Activated CD4-positive, alpha-beta memory T cell treated with anti-CD3 and anti-CD28 coated beads, Interleukin-2, amount 10 ng/mL, durations not matched to agents 7 days and 5 days (primary cell): ENCODE measurements at places on chromosomes 11 and 22. TPM values are rescaled to one million over a fixed set of nuclear protein-coding genes. Genes with fewer than 3 reads are reported as not detected.

BTG4 gene
- not detected for total RNA-seq

MPZL2 gene
- 5.3 TPM for total RNA-seq

TRAF6 gene
- total RNA-seq = 12.4 TPM

SYCE3 gene
- 0.58 TPM for total RNA-seq

E2F8 gene
- 37.3 TPM for total RNA-seq

VPREB1 gene
- not detected for total RNA-seq

OR51E2 gene
- not detected for total RNA-seq

LAYN gene
- total RNA-seq = 0.40 TPM

- no peak for DNase-seq
Observed at GRCh38 chr22:29216873-29217666, 11.4 kb downstream of the EMID1 start.

DNA sequence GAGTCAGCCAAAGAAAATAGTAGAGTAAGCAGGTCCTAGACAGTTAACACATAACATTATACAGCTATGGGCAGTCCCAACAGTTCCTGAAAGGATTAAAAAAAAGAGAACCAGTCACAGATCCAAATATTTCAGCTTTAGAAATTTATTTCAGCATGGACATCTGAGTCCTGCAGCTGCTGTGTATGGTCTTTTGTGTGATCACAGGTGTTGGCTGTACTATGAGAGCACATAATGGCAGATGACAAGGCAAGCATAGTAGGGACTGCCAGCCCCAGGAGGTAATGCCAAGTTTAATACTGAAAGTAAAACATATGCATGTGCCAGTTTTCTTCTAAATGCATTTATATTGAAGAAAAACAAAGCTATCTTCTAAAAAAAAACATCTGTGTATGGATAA, 158.1 kb downstream of the GRIA4 start:
- DNase-seq = no peak

GRCh38 chr11:60951904-60952741, at the start of gene SLC15A3:
Gene SLC15A3 (minus strand): TSS chr11:60952176. CDS start chr11:60951551, 625 bp downstream.
- peak; percentile 29 for DNase-seq

DNA sequence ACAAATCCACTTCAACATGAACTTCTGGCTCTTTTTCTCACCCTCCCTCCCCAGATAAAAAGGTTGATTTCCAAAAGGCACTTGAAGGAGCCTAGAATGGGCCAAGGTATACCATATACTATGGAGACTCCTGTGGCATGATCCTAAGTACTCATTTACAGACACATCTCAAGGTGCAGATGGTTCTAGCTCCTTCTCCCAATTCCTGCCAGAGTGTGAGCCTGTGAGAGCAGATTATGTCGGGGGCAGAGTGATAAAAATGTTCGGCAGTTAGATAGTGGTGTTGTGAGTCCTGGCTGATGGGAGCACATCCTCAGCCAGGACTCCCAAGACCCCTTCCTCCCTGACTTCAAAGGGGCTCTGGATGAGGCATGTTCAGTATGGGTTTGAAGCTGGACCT, 8.2 kb upstream of the SEC14L3 start:
- no peak for DNase-seq

DNA sequence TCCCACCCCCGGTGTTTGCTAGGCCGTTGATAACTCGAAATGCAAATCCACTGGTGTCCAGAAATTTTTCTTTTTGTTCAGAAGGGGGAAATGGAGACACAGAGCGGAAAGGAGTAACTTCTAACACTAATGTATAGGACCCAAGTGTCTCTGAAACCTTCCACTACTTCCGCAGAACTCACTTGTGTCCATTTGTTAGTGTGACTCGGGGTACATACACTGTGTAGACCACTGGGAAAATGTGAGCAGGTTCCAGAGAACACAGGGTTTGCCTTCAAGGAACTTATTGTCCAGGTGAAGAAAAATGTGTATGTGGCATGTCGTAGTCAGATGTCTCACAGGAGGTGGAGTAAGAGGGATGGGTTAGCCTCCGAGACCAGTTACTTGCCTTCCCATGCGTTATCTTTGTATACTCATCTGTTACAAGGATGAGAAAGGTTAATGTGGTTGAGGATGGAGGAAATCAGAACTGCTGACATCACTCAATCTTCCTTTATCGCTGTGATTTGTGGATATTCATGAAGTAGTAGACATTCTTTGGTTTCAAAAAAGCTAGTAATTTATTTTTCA, 857 bp downstream of the ARCN1 start:
- DNase-seq = peak; percentile 36

- DNase-seq = no peak
Observed at GRCh38 chr11:72840780-72841179, 26.6 kb downstream of the ATG16L2 start.

DNA sequence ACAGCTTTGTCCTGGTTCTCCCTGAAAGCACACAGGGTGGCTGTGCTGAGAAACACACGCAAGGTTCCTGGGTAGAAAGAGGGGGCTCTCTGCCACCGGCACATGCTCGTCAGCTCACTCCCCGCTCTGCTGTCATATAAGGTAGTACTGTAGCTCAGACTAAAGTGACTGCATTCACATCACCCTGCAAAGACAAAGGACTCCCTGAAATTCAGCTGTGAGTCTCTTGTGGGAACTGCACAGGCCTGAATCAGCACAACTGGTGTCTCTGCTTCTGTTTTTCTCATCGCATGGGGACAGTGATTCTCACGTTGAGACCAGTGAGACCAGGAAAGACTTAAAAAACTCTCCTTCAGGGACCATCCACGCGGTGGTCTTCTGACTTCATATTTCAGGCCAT, 124.1 kb upstream of the BID start:
- no peak for DNase-seq

DNA sequence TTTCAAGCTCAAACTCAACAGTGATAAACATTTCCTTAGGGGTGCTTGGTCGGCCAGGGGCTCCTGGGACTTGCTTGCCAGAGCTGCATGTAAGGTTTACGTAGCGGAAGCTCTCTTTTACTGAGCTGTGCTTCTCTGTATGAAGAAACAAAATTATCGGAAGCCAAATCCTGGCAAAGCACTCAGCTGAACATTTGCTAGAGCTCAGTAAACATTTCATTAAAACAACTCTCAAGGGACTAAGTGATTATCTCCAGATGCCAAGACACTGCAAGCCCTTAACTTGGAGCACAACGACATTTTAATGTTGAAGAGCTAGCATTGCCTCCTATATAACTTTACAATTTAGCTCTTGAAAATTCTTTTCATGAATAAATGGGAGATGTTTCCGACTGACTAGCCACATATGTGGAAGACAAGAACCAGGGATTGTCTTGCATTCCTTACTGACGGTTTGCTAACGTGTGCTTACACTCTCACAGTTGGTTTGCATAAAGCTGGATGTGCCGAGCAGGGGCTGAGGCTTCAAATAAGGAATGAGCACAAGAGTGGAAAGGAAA, 43.4 kb downstream of the SCUBE2 start:
- DNase-seq = no peak

DNA sequence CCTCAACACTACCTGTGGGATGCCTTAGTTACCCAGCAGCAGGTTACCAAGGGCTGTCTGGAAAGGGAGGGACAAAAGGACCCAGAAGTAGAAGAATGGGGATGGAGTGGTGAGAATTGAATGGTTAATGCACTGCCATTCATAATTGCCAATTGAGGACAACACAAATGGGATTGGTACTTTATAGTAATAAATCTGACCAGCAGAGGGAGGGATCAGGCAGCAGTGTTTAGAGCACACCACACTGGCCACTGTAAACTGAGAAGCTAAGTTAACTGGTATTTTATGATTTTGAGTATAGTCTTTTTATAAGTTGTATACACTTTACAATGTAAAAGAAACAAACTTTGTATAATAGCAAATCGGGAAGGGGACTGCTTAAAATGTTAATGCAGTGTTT, 10.7 kb downstream of the TBRG1 start:
- DNase-seq = no peak

DNA sequence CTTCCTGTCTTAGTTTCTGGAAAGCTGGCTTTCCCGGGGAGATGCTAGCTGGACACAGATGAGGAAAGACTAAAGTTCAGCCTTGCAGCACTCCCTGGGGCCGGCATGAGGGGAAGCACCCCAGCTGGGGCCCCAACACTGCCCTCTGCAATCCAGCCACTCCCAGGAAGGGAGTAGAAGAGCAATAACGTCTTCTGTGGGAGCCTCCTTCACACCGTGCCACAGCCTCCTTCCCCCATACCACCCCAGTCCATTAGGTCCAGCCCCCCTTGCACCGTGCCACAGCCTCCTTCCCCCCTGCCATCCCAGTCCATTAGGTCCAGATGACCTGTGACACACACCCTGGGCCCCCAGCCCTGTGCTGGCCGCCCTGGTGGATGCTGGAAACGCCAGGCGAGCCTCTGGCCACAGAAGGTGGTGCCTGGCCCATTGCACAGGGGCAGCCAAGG, 44.1 kb upstream of the PRDM11 start:
- peak; percentile 14 for DNase-seq

GRCh38 chr22:25054943-25055511, 102.5 kb downstream of the KIAA1671 start:
- peak; percentile 59 for DNase-seq

DNA sequence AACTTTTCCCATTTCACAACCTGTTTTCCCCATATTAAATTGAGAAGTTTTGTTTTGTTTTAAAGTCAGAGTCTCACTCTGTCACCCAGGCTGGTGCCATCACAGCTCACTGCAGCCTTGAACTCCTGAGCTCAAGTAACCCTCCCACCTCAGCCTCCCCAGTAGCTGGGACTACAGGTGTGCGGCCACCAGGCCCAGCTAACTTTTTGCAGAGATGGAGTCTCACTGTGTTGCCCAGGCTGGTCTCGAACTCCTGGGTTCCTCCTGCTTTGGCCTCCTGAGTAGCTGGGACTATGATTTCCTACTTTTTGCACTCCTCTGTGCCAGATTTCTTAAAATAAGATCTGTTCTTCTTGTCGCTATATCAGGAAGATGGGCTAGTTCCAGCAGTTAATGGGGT, 44.9 kb downstream of the GNB1L start:
- DNase-seq = no peak

DNA sequence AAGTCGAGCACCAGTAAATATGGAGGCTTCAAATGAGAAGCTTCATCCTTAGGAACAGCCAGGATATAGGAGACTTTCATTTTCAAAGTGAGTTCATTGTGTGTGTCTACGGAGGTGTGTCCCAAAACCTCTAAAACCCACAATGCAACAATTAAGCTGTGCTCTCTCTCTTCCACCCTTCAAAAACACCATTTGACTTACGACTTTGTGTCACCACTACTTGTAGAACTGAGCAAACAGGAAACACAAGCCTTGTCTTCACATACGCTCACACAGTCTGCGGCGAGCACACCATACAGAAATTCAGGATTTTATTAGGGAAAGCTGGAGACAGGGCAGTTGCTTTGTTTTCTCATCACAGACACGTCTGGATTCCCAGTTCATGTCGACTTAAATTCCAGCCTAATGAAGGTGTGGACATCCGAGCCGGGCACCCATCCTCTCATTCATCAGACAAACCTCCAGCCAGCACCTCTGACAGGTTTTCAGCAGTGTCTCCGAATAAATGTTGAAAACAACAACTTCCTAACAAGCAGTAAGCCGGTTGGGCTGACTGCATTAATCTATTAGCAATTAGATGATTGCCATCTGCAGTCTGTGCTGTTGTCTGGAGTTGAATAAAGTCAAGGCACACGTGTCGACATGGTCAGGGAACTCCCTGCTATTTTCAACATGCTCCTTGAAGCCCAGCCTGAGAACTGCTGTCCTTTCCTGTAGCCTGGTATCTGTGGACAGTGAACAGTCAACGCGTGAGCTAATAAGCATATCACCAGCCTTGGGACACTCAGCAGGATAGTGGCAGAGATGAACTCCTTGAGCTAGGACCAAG, 1411.1 kb downstream of the BRD1 start:
- DNase-seq = no peak

DNA sequence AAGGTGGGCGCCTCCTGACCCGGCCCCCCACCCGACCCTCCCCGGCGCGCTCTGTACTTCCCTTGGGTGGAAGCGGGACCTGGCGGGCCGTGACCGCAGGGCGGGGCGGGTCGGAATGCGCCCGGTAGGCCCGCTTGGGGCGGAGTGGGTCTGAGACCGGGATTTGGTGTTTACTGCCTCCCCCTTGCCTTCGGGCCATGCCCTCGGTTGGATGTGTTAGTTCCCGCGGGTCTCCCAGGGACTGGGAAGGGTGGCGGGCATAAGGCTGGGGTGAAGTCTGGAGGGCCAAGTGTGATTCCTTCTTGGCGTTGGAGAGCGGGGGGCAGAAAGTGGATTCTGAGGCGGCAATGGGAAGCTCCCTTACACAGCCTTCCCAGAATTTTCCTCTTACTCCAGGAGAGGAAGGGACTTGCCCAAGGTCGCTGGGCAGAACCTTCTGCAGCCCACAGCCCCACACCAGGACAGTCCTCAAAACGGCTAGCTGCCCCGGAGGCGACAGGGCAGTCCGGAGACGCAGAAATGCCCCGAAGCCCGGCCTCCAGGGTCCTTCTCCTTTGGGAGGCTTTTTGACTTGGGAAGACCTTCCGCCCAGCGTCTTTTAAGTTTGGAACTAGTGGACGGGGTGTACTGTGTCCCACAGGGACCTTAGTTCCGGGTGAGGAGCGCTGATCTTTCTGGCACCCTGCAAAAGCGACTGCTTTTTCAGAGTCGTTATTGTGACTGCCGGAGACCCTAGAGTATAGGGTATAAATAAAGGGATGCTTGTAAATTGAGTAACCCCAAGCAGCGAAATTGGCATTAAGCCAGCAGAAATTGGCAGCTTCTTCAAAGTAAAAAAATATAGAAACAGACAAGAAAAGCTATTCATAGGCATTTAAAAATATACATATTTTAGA, 647 bp downstream of the SWAP70 start:
- no peak for DNase-seq

DNA sequence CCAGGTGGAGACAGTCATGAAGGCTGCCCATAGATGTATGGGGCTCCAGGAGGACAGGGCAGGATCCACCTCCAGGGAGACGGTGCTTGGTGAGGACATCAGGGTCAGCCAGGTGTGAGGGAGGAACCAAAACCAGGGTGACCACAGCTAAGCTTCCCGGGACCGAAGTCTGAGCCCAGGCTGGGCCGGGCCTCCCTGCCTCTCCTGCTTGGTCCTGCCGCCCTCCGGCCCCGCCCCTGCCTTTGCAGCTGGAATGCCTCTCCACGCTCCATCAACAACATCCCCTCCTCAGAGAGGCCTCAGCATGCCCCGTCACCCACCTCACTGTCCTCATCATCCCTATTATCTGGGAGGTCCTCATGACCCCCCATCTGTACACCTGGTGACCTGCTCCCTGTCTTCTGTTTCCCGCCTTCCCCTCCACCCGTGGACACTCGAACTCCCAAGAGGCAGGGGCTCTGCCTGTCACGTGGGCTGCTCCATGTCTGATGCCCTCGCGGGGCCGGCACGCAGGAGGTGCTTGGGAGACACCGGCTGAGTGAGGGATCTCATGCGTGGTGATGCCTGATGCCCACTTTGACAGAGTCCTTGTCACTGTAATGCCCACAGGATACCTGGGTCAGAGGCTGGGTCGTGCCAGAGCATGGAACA, 59.4 kb downstream of the RTL6 start:
- no peak for DNase-seq

- DNase-seq = no peak
Observed at GRCh38 chr11:88295028-88295427, 42.5 kb downstream of the CTSC start.
